ENCODE measurements at places on chromosomes 6 and 20.

GRCh38 chr6:29011276-29011734, 6.2 kb upstream of the ZNF311 start:
- peak; percentile 25 for DNase-seq

DNA sequence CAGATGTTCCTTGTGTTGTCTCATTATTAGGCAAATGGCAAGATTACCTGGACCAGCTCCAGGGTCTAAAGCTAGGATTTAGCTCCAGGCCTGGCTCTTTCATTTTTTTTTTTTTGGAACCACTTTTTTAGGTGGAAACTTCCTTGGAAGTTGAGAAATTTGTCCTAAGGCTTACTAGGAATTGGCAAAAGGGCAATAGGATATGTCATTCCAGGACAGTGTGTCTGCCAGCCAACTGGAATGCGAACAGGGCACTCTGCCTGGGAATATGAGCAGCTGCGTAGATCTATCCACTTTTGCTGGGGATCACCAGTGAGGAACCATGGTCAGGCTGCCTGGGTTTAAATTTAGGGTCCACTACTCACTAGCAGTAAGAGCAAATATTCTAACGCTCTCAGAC, 304.0 kb downstream of the TSHZ2 start:
- no peak for DNase-seq

- no peak for DNase-seq
Observed at GRCh38 chr6:110102411-110102810, 77.1 kb downstream of the WASF1 start.

DNA sequence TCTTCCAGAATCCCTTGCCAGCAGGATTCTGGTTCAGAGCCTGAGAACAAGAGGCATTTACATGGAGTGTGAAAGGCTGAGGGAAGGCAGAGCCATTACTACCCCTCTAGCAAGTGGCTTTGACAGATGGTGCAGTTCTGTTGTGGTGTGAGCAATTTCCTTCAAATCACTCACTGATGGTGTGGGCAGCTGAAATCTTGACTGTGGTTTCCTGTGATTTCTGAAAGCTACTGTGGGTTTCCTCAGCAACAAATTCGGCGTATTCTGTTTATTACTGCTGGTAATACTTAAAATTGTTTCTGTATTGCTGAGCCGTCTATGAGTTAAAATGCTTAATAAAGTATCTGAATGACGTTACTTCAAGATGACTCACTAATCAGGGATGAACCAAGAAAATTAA, 181.5 kb upstream of the TCF21 start:
- no peak for DNase-seq

GRCh38 chr6:118548136-118548535, at the start of gene PLN:
TSS of gene PLN (plus strand) at chr6:118548296. CDS start at chr6:118558922, 10,626 bp downstream.
- no peak for DNase-seq

GRCh38 chr20:9478771-9479170, 35.6 kb upstream of the LAMP5 start:
- DNase-seq = no peak

GRCh38 chr20:55160996-55161395, 685.6 kb downstream of the DOK5 start:
- no peak for DNase-seq

DNA sequence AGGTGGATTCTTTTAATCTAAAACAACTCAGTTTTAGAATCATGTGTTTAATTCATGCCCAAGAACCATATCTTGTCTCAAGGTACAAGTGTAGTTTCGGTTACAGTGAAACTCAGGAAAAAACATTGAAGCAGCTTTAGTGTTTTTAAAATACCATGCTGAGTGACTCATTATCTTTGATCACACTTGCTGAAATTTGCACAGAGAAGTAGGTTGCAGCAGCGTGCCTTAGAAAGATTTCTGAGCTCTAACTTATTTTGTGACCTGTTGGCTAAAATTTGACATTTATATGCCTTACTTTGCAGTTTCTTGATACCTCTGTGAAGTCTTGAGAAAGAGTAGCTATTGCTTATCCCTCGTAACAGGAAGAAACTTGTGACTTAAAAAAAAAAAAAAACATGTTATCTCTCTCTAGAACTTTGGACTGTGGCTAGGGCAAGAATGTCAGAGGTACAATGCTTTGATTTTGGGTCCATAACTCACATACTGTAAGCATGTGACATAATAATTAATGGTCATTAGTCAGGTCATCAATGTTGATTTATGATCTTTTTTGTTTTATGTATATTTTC, 34.5 kb upstream of the FUCA2 start:
- DNase-seq = no peak

DNA sequence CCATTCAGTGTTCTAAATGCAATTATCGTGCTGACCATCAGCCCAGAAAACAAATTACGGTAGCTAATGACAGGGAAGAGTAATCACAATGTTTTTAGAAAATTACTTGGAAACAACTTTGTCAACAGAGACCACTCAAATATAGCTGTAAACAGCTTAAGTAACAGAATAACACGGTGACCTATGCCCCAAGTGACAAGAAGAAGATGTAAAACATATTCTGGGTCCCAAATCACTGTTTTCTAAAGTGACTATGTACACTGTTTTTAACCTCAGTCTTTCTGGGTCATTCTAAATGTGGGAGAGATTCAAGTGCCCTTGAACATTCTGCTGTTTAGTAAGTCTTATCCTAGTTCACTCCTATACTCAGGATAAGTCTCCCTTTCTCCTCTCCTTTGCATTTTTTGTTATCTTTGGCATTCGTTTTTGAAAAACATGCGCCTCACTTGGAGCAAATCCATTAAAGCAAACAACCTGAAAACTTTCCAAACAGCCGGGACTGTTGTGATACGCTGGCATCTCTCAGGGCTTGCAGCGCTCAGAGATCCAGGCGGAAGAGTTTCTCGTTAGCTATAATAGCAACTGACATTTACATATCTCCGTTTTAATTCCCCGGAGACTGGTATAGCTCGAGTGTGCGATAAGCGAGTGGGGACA, 114.5 kb upstream of the SOX4 start:
- DNase-seq = no peak

DNA sequence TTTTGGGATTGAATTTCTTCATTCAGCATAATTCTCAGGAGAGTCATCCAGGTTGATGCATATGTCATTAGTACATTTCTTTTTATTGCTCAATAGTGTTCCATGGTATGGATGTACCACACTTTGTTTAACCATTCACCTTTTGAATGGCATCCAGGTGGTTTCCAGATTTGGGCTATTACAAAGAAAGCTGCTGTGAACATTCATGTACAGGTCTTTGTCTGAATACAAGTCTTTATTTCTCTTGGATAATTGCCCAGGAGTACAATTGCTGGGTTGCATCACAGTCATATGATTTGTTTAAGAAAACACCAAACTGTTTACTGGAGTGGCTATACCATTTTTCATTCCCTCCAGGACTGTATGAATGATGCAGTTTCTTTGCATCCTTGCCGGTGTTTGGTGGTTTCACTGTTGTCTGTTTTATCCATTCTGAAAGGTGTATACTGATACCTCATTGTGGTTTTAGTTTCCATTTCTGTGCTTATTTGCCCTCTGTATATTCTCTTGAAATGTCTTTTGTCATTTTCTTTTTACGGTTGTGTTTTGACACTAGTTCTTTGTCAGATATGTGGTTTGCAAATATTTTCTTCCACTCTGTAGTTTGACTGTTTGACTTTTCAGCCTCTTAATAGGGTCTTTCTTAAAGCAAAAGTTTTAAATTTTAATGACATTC, 8.8 kb downstream of the CDKAL1 start:
- no peak for DNase-seq

DNA sequence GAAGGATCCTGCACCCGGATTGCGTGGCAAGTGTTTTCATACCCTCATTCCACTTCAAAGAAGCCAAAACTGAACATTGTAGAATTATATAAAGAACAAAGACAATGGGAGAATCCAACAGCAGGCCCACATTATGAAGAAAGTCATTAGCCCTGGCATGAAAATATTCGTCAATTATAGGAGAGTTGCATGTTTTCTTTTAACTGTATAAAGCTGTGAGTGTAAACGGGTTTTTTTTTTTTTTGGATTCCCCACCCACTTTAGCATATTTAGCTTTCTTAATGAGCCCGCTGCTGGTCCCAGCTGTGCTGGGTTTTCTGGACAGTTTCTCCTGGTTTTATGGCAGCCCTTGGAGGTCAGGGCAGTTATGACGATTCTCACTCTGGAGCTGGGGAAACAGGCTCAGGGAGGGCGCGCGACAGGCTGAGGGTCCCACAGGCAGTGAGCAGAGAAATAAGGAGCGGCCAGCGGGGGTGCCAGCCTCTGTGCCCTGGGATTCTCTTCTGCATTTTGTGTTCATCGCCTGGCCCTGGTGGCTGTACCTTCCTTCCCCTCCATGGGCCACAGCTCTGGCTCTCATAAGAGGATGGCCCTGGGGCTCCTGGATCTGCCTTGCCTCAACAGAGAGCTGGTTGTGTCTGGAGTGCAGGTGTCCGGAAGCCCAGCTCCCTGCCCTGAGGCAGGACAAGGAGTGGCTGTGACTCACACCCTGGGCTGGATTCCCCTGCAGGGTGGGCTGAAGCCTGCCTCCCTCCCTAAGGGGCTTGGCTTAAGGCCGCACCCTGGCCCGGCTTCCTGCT, 24.1 kb upstream of the SULF2 start:
- DNase-seq = no peak

GRCh38 chr20:4152696-4153235, 137.4 kb upstream of the RNF24 start:
- DNase-seq = no peak

DNA sequence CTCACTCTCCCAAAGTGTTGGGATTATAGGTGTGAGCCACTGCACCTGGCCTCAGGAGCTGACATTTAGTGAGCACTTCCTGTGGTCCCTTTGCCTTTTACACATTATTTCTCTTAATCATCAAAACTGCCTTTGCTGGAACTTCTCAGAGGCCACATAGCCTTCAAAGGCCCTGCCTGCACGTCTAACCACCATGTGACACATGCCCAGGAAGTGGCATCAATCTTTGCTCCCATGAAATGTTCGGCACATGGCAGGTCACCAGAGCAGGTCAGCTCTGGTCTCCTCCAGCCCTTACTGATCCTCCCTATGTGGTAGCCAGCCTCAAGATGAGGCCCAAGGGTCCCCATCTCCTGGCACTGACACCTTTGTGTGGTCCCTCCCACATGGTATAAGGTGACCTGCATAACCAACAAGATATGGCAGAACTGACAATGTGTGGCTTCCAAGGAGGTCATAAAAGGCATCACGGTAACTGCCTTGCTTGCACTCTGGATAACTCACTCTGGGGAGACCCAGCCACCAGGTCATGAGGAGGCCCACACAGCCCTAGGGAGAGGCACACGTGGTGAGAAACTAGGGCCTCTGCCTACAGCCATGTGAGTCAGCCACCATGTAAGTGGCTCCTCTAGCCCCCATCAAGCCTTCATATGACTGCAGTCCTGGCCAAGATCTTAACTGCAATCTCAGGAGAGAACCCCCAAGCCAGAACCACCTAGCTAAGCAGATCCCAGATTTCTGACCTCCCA, 28.8 kb upstream of the HMGA1 start:
- DNase-seq = peak; percentile 55

GRCh38 chr6:3569816-3570215, 113.0 kb upstream of the SLC22A23 start:
- DNase-seq = no peak

DNA sequence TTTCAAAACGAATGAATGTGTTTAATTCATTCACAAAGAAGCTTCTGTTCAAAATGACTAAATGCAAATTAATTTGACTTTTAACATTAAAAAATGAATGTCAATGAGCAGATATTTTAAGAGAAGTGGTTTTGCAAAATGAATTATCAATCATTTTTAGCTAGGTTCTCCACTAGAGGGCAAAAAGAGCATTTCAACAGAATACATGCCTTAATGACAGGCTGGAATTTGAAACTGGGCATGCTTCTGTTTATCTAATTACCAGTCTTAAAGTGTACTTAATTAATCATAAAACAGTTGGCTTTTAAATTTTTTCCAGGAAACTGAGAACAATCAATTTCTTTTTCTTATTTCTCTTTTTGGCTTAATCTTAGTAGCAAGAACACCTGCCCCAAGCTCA, 63.8 kb upstream of the TINAG start:
- no peak for DNase-seq

DNA sequence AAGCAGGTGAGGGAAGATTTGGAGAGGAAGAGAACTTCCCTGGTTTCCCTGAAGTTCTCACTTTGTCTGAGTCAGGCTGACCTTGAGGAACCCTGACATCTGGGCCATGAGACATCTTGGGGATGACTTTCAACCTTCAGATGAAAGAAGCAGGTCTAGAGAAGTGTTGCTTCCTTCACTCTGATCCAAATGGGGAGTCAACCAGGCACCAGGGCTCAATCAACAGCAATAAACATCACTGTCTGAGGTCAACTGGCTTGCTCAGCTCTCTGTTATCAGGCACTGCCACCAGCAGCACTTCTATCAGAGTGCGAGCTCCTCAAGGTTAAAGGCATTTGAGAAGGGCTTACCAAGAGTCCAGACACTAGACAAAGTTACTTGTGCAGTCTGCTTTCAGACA, 6.3 kb downstream of the ACOT8 start:
- DNase-seq = no peak

GRCh38 chr20:50680105-50680960, 11.0 kb downstream of the RIPOR3 start:
- DNase-seq = no peak

DNA sequence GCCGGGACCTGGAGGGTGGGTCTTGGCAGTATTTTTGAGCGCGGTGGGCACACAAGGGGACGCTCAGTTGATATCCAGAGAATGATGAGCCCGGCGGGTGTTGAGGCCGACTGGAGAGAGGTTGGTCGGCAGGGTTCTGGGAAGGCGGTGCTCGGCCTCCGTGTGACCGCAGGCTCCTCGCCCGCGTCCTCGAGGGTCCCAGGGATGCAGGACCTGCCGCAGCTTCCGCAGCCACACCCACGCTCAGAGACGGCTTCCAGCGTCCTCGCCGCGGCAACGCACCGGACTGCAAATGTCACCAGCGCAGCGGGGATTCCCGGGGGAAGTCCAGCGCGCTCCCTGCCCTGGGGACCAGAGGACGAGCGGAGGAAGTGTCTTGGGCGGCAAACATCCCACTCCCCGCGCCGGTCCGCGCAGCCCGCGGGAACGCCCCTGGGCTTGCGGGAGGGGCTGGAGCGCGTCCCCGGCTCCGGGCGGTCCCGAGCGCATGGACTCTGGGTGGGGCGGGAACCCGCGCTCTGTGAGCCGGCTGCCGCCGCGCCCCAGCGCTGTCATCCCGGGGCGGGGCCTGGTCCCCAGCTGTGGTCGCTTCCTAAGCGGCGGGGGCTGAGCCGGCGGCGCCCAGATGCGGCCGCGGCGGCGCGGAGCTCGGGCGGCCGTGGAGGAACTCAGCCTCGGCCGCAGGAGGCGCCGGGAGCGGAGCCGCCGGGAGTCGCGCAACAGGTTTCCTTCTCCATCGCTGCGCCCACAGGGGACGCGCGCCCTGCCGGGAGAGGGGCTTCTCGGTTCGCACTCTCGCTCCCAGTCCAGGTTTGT, at the start of gene STX11:
TSS of gene STX11 (plus strand) at position 624 of the 816 bp plus-strand sequence. CDS start 36,111 bp downstream, outside the sequence.
- peak; percentile 74 for DNase-seq

- no peak for DNase-seq
Observed at GRCh38 chr6:42251500-42251899, 33.8 kb upstream of the MRPS10 start.

GRCh38 chr20:62770916-62771315, 25.4 kb upstream of the MRGBP start:
- no peak for DNase-seq

- no peak for DNase-seq
Observed at GRCh38 chr6:95413789-95414188, 163.5 kb upstream of the MANEA start.

Data from stimulated activated CD8-positive, alpha-beta memory T cell treated with anti-CD3 and anti-CD28 coated beads, Interleukin-7, amount 100 ng/mL, for 48 hours (primary cell).